MV-4-11 (cell line): ENCODE measurements at places on chromosomes 2 and 18.

GRCh38 chr18:49393011-49393410 is 67.4 kb downstream of the DYM start:
- DNase-seq = no peak

GRCh38 chr2:139864821-139865302 is 1084.7 kb upstream of the NXPH2 start:
- no peak for DNase-seq

GRCh38 chr2:17309181-17309580 is 209.1 kb downstream of the RAD51AP2 start:
- DNase-seq = no peak

DNA sequence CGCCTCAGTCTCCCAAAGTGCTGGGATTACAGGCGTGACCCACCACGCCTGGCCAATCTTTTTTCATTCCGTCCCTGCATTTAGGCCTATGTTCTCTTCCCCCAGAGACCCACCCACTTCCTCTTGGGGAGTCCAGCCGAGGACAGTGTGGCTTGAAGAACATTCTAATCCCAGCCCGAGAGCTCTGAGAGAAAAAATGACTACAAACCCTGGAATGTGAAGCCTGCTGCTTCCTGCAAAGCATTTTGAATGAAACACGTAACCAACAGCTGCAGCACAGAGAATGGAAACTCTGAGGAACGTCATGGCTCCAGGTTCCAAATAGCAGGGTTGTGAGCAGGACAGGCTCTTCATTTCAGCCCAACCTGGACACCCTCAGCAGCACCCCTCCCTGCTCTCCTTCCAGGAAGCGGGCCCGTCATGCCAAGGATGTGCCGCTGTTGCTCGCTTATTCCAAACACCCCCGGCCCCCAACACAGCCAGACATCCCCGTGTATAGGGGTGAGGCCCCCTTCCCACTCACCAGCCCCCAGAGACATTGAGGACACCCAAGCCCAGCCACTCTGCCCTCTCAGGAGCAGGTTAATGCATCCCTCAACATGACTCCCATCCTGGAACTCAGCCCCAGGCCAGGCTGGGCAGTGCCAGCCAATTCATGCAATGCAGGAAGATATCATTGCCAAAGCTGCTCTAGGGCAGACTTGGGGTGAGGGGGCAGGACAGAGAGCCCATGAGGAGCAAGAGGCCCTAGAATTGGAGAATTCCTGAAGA is 139.8 kb downstream of the ZFP36L2 start:
- peak; percentile 53 for DNase-seq

DNA sequence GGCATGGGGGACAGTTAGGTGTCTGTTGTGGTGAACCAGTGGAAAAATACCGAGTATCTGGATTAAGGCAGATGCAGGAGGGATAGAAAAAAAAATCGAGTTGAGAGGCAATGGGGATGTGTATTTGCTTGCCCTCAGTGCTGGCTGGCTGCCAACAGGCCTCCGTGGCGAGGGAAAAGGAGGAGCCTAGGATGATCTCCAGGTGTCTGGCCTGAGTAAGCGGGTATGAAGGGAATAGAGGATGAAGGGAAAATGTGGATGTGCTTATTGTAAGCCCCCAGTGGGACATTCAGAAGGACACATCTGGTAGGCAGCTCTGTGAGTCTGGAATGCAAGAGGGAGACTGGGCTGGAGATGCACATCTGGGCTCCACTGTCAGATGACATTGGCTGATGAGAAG is 22.8 kb downstream of the KCNS3 start:
- DNase-seq = no peak

DNA sequence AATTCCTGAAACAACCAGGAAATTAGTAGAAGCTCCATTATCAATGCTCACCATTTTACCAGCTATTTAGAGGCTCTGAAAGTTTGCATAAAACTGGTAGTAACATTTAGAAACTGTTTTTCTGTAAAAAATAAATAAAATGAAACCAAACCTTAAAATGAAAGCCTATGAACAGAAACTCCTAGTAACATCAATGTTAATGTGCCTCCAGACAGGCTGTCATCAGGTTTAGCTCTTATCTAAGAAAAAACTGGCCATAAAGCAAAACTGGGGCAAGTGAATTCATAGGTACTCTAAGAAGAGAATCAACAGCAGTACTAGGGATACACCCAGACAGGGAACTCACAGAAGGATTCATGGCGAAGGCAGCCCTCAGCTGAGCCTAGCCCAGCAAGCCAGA is 8.0 kb downstream of the E2F6 start:
- DNase-seq = no peak

- DNase-seq = no peak
Measured at GRCh38 chr2:109613081-109613921, 465 bp downstream of the SEPTIN10 start.

GRCh38 chr2:18346344-18346743 is 214.1 kb downstream of the RDH14 start:
- DNase-seq = no peak

DNA sequence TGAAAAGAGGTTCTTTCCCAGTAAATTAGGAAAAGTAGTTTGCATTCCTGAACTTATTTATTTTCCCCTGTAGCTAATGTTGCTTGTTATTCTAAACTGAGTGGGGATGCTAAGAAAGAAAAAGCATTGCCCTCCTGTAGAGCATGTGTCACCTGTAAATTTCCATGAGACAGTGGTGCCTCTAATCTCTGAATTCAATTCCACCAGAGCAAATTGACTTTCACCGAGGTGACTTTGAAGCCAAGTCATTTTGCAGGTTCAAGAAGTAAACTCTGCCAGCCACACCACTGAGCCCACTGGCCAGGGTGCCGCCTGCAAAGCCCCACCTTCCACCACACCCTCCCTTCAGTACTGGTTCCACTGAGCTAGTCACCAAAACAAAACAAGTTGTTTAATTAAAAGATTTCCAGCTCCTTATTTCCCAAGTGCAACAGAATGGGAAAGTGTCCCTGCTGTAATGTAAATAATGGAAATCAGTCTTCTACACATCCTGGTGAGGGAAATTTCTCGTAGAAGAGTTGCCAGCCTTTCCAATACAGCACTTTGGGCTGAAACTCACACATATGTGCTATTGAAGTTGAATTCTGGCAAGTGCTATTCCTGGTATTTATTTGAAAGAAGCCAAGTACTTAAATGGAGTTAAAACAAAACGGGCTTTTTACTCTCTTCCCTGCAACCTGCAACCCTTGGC is 254.8 kb downstream of the RNF152 start:
- no peak for DNase-seq

GRCh38 chr2:28764909-28765711 is 13.5 kb downstream of the PPP1CB start:
- no peak for DNase-seq

DNA sequence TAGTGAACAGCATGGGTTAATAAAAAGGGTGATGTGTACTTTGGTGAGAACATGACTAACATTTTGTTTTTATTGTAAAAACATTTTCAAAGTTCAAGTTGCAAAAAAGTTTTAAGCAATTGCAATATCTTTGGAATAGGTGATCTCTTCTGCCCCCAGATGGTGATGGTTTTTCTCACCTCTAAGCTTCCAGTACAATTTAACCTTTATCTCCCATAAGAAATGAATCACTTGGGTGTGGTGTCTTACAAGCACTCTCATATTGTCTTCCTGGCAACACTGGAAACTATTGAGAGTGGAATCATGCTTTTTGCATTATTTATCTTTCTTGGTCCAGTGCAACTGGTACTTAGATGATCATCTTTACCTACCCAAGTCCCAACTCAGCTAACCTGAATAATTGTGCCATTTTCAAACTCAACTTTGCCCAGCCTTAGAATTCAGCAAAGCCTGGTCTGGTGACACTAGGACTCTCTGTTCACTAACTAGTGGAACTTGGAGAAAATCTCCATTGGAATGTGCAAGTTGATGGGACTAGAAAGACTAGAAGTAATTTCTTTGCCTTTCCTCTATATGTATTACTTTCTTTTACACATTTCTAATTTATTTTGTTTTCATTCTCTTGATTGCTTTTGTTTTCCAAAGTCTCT is 964.7 kb upstream of the ZEB2 start:
- peak; percentile 9 for DNase-seq

GRCh38 chr18:57054891-57055290 is 92.0 kb upstream of the BOD1L2 start:
- no peak for DNase-seq

DNA sequence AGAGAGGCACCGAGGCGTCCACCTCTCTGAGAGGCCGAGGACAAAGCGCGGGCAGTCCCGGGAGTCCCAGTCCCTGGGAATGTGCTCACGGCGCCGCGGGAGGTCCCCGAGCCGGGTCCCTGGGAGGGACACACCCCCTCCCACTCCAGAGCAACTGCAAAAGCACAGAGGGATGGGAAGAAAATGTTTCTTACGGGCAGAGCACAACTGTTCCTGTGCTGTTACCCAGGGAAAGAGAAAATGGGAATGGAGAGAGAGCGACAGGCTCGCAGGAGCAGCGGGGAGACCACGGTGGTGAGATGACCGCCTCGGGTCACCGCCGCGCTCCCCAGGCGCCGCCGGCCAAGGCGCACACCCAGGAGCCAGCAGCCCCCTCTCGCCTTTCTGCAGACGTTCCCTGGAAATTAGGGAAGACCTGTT is 1.2 kb upstream of the BCL11A start:
- no peak for DNase-seq

GRCh38 chr2:70958759-70959158 is 19.7 kb upstream of the ANKRD53 start:
- no peak for DNase-seq

DNA sequence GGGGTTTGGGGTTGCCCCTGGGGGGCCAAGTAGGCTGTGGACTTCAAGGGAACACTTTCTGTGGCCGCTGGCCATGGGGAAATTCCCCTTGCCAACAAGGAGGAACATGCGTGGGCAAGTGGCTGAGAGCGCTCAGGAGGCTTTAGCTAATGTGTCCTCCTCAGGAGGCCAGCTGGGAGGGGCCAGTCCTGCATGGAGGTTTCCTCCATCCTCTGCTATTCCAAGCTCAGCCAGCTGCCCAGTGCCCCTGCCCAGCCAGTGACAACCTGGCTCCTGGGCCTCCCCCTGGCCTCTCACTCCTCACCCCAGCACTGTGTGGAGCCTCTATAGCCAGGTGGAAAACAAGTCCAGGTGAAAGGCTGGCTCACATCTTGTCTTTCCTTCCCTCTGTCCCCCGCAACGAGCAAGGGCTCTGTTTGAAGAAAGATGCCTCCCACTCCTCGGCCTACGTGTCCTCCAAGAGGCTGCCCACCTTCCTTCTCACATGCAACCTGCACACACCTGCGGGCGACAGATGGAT is 64.4 kb upstream of the DAPL1 start:
- no peak for DNase-seq

GRCh38 chr2:235588750-235589149 is 94.9 kb downstream of the AGAP1 start:
- no peak for DNase-seq

DNA sequence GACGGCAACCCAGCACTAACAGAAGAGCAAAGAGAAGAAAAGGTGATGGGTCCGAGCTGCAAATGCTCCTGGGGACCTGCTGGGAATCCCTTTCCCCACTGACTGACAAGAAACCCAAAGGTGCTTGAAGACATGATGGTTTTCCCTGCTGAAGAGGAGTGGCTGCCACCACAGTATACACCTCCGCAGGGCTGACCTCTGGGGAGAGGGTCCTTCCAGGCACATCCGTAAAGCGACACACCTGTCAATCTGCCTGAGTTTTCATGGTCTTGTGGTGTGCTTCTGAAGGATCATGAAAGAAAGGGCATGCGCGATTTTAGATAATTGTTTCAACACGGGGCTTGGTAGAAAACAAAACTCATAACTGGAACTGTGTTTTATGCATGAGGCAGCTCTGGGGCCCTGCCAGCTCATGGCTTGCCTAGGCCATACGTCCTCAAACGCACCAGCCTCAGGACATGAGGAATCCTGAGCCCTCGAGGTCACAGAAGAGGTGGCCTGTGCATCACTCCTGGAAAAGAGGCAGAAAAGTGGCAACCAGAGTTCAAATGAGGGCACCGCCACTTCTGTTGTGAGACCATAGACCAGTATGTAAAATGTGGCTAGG is 51.8 kb downstream of the SERTAD2 start:
- no peak for DNase-seq

DNA sequence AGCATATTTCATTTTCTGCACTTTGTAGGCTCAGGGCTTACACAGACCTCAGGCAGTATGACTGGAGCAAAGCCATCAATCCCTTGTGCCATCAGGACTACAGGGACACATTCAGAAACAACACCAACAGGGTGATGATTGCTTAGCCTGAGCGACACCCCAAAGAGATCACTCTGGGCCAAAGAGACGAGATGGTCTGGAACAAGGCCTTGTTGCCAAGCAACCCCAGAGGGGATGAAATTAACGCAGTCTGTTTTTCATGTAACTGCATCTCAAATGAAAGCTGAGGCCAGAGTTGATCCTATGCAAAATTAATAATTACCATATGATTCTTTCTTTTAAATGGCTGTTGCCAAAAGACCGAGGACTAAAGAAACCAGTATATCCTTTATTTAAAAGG is 20.2 kb upstream of the B3GNT2 start:
- DNase-seq = no peak

DNA sequence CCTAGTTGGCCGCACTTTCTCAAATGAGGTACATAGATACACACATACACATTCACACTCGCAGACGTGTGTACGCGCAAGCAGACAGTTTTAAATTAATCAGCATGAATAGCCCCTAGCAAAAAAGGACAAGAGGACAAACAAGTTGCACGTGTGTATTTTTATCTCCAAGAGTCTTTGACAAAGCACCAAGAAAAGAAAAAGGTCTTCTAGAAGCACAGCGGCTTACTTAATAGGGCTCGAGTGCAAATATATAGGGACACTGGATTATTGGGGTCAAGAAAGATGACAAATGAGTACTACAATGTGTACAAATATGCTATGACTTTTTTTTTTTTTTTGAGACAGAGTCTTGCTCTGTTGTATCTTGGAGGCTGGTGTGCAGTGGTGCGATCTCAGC is 1.7 kb upstream of the BCL2 start:
- DNase-seq = peak; percentile 51

DNA sequence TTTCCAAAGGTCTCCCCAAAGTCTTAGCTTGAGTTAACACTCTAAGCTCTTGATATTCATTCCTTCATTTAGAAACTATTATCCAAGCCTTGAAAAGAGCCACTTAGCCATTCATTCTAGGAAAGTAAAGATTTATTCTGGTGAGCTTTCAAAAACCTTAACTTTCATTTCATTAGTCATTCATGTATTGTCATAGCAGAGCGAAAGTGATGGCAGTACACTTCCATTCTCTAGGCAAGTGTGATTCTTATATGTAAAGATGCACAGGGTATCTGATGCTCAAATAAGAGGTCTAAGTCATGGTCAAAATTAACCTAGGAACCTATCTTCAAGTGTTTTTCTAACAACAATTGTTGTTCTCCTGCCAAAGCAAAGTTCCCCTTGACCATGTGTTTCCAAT is 553.0 kb upstream of the FANCL start:
- no peak for DNase-seq

DNA sequence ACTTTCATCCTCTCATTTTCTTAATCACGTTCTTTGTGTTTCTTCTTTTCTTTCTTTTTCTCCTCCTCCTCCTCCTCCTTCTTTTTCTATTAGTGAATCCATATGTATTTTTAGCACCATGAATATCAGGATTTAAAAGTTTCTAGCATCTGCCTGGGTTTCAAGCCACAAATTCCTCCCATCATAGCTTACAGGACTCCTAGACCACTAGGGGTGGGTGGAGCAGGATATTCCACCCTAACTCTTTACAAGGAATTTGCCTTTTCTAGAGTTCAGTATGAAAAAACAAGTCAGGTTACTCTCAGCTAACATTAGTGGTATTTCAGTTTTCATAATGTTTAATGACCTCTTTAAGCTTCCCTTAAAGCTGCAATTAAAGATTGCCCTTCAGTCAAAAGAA is 19.1 kb upstream of the LRRTM1 start:
- no peak for DNase-seq

GRCh38 chr18:77567205-77567604 is 317.6 kb downstream of the GALR1 start:
- DNase-seq = no peak

- DNase-seq = no peak
Measured at GRCh38 chr2:3302751-3303582, 74.7 kb downstream of the EIPR1 start.
